DMS79 (cell line): ENCODE measurements at places on chromosomes 3 and 15.

- no peak for DNase-seq
Measured at GRCh38 chr3:141557961-141558706, 71.3 kb downstream of the RASA2 start.

GRCh38 chr15:61318301-61318700 lies 89.2 kb upstream of the RORA start:
- no peak for DNase-seq

DNA sequence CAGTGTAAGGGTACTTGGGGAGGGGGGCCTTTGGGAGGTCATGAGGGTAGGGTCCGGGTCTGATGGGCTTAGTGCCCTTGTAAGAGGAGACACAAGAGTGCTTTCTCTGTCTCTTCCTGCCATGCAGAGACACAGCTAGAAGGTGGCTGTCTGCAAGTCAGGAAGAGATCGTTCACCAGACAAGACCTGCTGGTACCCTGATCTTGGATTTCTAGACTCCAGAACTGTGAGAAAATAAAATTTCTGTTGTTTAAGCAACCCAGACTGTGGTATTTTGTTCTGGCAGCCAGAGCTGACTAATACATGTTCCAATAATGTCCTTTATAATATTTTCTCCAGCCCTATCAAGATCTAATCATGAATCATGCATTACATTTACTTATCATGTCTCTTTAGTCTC lies 130.0 kb upstream of the VEPH1 start:
- DNase-seq, result no peak

GRCh38 chr3:133933097-133934024 lies 37.7 kb upstream of the RAB6B start:
- DNase-seq, result no peak

DNA sequence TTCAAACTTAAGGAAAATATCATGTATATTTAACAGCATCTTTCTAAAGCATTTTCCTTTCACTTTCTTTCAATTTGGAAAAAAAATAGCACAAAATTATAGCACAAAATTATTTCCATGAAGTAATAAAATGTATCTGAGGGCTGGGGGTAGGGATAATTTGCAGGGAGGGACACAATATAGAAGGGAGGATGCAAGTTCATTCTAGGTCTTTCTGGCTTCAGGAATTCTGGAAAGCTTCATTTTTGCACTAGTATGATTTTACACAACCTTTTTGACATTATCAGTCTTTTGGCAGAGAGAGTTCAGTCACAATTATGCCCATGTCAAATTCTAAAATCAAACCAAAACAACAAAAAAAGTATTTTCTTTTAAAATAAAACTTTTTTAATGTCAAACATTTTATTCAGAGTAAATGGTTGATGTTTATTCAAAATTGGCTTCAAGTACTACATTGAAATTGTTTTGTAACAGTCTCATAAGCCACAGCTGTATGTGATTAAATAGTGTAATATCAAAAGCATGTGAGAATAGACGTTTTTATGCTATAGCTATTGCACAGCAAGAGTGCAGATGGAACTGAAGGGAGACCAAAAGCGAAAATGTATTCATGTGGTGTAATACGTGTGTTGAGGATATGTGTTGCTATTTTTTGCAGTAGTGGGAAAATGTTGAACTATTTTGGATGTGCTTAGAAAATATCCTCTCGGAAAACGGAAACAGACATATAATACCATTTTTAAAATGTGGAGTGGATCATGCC lies 5.8 kb downstream of the RBMS3 start:
- DNase-seq, result no peak

DNA sequence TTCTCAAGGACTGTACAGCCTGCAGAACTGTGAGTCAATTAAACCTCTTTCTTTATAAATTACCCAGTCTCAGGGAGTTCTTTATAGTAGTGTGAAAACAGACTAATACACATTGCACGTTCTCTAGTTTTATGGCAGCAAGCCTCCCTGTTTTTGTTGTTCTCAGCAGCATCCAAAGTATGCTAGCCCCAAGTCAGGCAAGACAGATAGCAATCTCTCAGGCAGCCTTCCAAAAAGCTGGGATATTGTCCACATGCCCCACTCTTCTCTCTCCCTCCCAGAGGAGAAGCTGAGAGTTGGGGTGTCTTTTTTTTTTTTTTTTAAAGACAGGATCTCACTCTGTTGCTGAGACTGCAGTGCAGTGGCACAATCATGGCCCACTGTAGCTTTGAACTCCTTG lies 130.6 kb downstream of the ISL2 start:
- DNase-seq, result no peak

- DNase-seq, result no peak
Measured at GRCh38 chr3:73467211-73467610, 157.5 kb downstream of the PDZRN3 start.

DNA sequence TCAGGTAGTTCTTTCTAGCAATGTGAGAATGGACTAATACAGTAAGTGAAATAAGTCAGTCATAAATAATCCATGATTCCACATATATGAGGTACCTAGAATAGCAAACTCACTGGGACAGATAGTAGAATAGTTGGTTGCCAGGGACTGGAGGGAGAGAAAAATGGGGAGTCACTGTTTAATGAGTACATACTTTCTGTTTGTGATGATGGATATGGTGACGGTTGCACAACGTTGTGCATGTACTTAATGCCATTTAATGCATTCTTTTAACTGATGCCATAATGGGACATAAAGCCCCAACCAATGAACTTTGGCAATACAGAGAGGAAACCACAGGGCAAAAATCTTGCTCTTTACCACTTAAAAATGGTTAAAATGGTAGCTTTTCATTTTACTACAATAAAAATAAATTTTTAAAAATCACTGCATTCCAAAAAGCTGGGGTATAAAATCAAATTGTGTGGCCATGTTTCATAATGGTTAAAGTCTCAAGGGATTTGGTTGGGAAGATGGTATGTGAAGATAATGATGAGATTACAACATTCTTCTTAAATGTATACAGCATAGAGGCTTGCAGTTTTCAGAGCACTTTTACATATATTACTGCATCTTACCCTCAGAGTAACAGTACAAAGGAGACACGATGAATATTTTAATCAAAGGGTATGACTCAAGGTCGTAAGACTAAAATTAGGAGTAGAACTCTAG lies 45.2 kb downstream of the ADAM10 start:
- DNase-seq, result no peak

GRCh38 chr15:88648357-88649214 lies 9.8 kb downstream of the ISG20 start:
- DNase-seq, result no peak

- no peak for DNase-seq
Measured at GRCh38 chr15:33032053-33032452, 162.5 kb downstream of the FMN1 start.

GRCh38 chr3:121992601-121993560 lies 29.2 kb downstream of the ILDR1 start:
- DNase-seq, result no peak

DNA sequence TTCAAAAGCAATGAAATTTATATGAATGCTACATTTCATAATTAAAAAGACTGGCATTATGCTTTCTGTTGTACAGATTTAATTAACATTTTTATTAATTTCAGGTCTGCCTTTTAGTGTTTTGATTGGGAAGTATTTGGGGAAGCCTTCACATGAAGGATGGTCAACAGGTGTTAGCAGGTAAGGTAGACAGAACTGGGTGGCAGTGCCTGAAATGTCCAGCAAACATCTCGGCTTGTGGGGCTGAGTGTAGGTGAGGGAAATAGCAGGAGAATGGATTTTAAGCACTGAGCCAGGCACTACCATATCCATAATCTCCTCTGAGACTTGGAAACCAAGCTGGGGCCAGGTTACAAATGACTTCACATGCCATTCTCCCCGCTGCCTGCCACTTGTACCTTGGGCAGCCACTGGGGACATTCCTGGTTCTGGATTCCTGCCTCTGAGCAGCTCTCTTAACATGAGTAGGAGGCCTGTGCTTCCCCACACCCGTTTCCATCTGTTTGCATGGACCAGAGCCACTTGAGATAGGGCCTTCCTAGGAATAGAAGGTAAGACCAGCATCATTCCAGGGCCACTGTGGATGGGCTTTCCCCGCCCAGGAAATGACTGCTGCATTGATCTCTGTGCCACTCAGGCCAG lies 125.9 kb upstream of the HES1 start:
- peak; percentile 45 for DNase-seq

- DNase-seq, result no peak
Measured at GRCh38 chr3:69562020-69562419, 176.1 kb upstream of the FRMD4B start.

DNA sequence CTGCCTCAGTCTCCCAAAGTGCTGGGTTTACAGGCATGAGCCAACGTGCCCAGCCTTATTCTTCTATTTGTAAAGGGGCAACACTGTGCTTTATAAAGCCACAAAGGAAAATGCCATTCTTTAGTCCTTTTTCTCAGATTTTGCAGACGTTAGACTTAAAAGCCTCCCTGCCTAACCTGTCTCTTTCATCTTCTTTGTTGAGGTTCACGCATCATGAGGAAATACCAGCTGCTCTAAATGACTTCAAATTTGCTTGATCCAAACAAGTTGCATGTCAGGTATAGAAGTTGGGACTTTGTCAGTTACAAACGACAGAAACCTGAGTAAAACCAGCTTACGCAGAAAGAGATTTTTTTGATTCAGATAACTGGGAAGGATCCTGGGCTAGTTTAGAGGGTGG lies 51.1 kb upstream of the LRRFIP2 start:
- DNase-seq, result no peak

DNA sequence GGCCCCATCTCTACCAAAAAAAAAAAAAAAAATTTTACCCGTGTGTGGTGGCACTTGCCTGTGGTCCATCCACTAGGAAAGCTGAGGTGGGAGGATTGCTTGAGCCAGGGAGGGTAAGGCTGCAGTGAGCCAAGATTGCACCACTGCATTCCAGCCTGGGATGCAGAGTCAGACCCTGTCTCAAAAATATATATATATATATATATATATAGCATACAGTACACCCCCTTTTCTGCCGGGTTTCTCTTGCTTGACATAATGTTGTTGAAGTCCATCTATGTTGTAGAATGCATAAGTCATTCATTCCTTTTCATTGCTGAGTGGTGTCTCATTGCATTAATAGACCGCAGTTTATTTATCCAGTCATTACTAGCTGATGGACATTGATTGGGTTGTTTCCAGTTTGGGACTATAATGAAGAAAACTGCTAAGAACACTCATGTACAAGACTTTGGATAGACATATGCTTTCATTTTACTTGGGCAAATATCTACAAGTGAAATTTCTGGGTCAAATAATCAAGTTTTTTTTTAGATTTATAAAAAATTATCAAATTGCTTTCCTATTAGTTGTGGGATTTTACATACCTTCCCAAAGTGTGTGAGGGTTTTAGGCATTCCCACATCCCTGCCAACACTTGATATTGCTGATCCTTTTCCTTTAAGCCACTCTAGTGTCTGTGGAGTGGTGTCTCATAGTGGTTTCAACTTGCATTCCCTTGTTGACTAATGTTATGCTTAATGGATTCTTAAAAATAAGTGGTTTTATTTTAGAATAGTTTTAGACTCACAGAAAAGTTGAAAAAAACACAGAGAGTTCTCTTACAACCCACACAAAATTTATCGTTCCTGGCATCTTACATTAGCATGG lies 2.1 kb upstream of the PRR20G start:
- DNase-seq, result no peak

- DNase-seq, result no peak
Measured at GRCh38 chr3:115655761-115656282, 32.5 kb downstream of the GAP43 start.

- DNase-seq, result no peak
Measured at GRCh38 chr3:71111784-71112440, 471.6 kb downstream of the FOXP1 start.

- no peak for DNase-seq
Measured at GRCh38 chr3:178420033-178420432, 116.2 kb upstream of the KCNMB2 start.

DNA sequence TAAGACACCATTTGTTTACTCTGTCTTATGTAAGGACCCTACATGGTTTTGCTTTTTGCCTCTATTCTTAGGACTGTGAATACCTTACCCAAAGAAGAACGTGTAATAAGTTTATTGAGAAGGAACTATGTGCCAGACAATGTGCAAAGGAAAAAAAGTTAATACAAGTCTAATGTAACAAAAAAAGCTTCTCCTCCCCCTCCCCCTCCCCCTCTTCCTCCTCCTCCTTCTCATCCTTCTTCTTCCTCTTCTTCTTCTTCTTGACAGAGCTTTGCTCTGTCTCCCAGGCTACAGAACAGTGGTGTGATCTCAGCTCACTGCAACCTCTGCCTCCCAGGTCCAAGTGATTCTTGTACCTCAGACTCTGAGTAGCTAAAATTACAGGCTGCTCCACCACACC lies 50.9 kb upstream of the MITF start:
- no peak for DNase-seq

DNA sequence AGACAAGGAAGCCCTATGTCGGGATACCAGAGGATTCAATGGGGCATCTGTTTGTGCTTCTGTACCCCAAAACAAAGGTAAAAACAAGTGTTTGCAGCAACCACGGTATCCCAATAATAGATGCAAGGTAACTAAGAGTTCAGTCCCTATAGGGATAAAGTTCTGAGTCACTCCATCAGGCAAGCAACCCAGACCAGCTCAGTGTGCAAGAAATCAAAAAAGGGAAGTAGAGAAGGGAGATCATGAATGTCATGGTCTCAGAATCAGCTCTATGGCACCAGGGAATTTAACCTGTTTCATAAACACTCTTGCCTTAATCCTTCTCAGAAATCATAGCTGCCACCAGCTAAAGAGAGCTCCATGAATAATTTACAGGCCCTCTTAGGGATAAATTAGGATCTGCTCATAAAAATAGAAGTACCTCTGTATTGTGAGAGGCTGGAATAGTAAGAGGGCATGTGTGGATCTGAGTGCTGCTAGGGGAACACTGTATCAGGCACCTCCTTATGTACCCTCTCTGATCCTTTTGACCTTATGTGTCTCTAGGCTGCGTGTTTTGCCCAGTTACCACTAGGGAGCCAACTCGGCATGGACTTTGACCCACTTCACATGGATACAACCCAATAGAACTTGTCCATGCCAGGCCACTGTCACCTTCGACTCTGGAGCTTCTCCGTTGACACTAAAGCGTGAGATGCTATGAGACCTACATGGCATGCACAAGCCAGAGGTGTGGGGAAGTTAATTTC lies 754.6 kb downstream of the AGBL1 start:
- DNase-seq, result no peak

GRCh38 chr3:186932281-186933181 lies 2.2 kb downstream of the ST6GAL1 start:
- DNase-seq, result peak; percentile 58

- no peak for DNase-seq
Measured at GRCh38 chr15:36850864-36851263, 249.5 kb downstream of the MEIS2 start.
